Naive thymus-derived CD4-positive, alpha-beta T cell (primary cell): ENCODE measurements at places on chromosomes 16 and 17. TPM values are rescaled to one million over a fixed set of nuclear protein-coding genes. Genes with fewer than 3 reads are reported as not detected.

DNA sequence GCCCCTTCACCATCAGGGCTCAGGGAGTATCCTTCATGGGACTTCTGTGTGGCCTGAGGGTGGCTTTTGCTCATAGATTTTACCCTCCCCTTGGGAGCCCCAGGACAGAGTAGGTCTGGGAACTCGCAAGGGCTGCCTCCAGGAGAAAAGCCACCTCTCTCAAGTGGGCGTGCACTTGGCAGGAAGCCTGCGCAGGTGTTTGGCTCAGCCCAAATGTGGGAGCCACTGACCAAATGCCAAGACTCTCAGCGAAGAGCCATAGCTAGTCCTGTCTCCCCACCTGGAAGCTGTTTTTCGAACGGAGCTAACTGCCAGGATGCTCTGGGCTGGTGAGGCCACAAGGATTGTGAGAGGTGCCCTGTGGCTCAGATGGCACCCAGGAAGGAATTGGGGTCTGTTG is 2.0 kb upstream of the HSD17B2 start:
- H3K27me3 ChIP-seq, result no peaks in the 10 kb centered on the region
- H3K27ac ChIP-seq, result no peak overlapping the region
- H3K4me3 ChIP-seq, result no peak overlapping the region
- no peaks in the 10 kb centered on the region for H3K36me3 ChIP-seq
- H3K4me1 ChIP-seq, result no peaks in the 10 kb centered on the region

ARMC7 gene
- 18.5 TPM for total RNA-seq

GRCh38 chr16:28513484-28514181 is 7.0 kb upstream of the IL27 start:
- no peaks in the 10 kb centered on the region for H3K27me3 ChIP-seq
- no peaks in the 10 kb centered on the region for H3K36me3 ChIP-seq
- no peak overlapping the region for H3K4me3 ChIP-seq
- no peak overlapping the region for H3K27ac ChIP-seq
- no peak for DNase-seq

GRCh38 chr17:81810892-81811704 is 7.1 kb downstream of the GCGR start:
- H3K27me3 ChIP-seq, result no peaks in the 10 kb centered on the region
- no peak for DNase-seq
- H3K4me1 ChIP-seq, result no peaks in the 10 kb centered on the region
- no peaks in the 10 kb centered on the region for H3K36me3 ChIP-seq
- no peak overlapping the region for H3K4me3 ChIP-seq

DNA sequence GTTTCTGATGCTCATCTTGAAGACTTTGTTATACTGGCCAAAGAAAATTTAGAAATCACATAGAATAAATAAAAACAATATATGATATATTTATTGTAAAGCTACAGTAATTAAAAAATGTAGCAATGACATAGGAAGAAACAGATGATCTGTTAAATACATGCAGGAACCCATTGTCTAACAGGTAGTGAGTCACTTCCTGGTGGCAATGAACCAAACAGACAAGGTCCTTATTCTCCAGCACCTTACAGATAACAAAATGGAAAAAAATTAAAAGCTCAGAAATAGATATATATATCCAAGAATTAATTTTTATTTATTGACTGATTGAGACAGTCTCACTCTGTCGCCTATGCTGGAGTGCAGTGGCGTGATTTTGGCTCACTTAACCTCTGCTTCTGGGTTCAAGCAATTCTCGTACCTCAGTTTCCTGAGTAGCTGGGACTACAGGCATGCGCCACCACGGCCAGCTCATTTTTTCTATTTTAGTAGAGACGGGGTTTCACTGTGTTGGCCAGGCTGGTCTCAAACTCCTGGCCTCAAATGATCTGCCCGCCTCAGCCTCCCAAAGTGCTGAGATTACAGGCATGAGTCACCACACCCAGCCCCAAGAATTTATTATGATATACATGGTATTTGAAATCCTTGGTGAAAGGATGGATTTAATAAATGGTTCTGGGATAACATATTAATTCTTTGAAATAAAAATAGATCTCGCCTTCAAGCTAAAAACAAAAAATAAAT is 7.5 kb downstream of the NETO2 start:
- no peaks in the 10 kb centered on the region for H3K4me1 ChIP-seq
- no peaks in the 10 kb centered on the region for H3K36me3 ChIP-seq
- DNase-seq, result no peak
- no peaks in the 10 kb centered on the region for H3K27me3 ChIP-seq
- no peak overlapping the region for H3K27ac ChIP-seq

DNA sequence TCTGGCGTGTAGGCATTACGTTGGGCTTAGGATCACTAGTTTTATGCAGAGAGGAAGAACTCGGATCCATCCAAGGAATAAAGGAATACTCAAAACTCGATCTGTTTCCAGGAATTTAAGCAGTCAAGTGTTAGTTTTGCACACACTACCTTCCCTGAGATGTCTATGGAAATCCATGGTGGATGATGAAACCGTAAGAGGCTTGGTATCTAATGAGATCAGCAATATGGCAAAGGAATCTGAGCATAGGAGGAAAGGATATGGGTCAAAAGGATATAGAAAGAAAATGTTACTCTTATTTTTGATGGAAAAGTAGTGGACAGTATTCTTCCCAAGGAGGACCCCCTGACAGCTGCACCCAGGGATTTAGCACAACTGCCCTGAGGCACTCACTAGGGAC is 59.6 kb downstream of the SMG6 start:
- no peaks in the 10 kb centered on the region for H3K4me1 ChIP-seq
- H3K4me3 ChIP-seq, result no peak overlapping the region
- H3K27me3 ChIP-seq, result no peaks in the 10 kb centered on the region
- no peak for DNase-seq
- no peaks in the 10 kb centered on the region for H3K36me3 ChIP-seq
- H3K27ac ChIP-seq, result no peak overlapping the region

POLG2 gene
- 41.9 TPM for total RNA-seq

GRCh38 chr16:53872248-53873221 is 168.6 kb downstream of the FTO start:
- H3K4me3 ChIP-seq, result no peak overlapping the region
- H3K27me3 ChIP-seq, result no peaks in the 10 kb centered on the region
- no peaks in the 10 kb centered on the region for H3K36me3 ChIP-seq
- H3K27ac ChIP-seq, result no peak overlapping the region

OR2C1 gene
- 0.35 TPM for total RNA-seq

- peak overlapping the region; percentile 66 for H3K4me3 ChIP-seq
- peak overlapping the region; percentile 94 for H3K27ac ChIP-seq
- H3K27me3 ChIP-seq, result no peaks in the 10 kb centered on the region
- no peaks in the 10 kb centered on the region for H3K36me3 ChIP-seq
- H3K4me1 ChIP-seq, result peaks cover 79% of the 10 kb centered on the region
These were observed 919 bp downstream of the N4BP1 start for GRCh38 chr16:48608871-48609651.

DNA sequence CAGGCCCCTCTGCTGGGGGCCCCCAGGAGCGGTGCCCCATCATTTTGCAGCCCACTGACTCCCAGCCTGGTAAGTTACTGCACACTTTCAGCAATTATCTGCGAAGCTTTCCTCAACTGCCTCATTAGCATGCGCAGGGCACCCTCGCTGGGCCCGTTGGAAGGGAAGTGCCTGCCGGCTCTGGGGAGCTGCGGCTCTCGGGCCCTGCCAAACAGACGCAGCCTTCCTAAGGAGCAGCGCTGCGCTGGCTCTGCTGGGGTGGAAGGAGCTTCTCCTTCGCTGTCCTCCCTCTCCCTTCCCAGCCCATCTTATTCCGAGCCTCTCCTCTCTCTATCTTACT is 71.0 kb downstream of the RBBP6 start:
- H3K27ac ChIP-seq, result no peak overlapping the region
- peaks cover 9% of the 10 kb centered on the region for H3K27me3 ChIP-seq
- H3K4me3 ChIP-seq, result no peak overlapping the region
- no peaks in the 10 kb centered on the region for H3K36me3 ChIP-seq

DNA sequence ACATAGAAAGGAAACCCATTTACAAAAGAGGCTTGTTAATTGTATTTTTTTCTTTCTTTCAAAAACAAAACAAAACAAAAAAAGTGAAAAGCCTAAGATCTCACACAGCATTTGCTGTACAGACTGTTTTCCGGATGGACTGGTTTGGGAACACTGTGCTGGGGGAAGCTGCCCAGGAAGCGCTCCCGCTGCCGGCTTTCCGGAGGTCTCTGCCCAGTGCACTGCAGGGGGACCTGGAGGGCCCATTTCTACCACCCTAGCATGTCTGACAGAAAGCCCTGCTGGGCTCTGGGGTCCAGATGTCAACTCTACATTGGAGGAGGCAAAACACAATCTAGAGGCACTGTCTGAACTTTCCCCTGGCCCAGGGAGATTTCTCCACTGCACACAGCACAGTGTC is 26.3 kb upstream of the CLEC18B start:
- H3K4me1 ChIP-seq, result no peaks in the 10 kb centered on the region
- H3K4me3 ChIP-seq, result no peak overlapping the region
- DNase-seq, result no peak
- peaks cover 8% of the 10 kb centered on the region for H3K36me3 ChIP-seq
- H3K27me3 ChIP-seq, result no peaks in the 10 kb centered on the region
- H3K27ac ChIP-seq, result no peak overlapping the region

GRCh38 chr17:51103050-51103449 is 17.6 kb downstream of the SPAG9 start:
- H3K36me3 ChIP-seq, result no peaks in the 10 kb centered on the region
- no peaks in the 10 kb centered on the region for H3K27me3 ChIP-seq
- no peak overlapping the region for H3K27ac ChIP-seq
- no peaks in the 10 kb centered on the region for H3K4me1 ChIP-seq

- H3K4me1 ChIP-seq, result no peaks in the 10 kb centered on the region
- no peaks in the 10 kb centered on the region for H3K27me3 ChIP-seq
- H3K36me3 ChIP-seq, result no peaks in the 10 kb centered on the region
These were observed 10.7 kb downstream of the ABCA8 start for GRCh38 chr17:68944435-68945035.

- DNase-seq, result peak; percentile 5
- H3K4me1 ChIP-seq, result no peaks in the 10 kb centered on the region
- no peak overlapping the region for H3K4me3 ChIP-seq
- no peak overlapping the region for H3K27ac ChIP-seq
These were observed 40.8 kb downstream of the SLFN12L start for GRCh38 chr17:35496451-35497290.

GRCh38 chr16:86984343-86984742 is 332.8 kb downstream of the C16orf95 start:
- no peak for DNase-seq
- H3K27ac ChIP-seq, result no peak overlapping the region
- no peaks in the 10 kb centered on the region for H3K36me3 ChIP-seq
- no peaks in the 10 kb centered on the region for H3K27me3 ChIP-seq

CRYBA1 gene
- total RNA-seq, result not detected in 2 replicates

GRCh38 chr16:48681520-48681919 is 71.5 kb upstream of the N4BP1 start:
- no peaks in the 10 kb centered on the region for H3K4me1 ChIP-seq
- no peaks in the 10 kb centered on the region for H3K36me3 ChIP-seq

DNA sequence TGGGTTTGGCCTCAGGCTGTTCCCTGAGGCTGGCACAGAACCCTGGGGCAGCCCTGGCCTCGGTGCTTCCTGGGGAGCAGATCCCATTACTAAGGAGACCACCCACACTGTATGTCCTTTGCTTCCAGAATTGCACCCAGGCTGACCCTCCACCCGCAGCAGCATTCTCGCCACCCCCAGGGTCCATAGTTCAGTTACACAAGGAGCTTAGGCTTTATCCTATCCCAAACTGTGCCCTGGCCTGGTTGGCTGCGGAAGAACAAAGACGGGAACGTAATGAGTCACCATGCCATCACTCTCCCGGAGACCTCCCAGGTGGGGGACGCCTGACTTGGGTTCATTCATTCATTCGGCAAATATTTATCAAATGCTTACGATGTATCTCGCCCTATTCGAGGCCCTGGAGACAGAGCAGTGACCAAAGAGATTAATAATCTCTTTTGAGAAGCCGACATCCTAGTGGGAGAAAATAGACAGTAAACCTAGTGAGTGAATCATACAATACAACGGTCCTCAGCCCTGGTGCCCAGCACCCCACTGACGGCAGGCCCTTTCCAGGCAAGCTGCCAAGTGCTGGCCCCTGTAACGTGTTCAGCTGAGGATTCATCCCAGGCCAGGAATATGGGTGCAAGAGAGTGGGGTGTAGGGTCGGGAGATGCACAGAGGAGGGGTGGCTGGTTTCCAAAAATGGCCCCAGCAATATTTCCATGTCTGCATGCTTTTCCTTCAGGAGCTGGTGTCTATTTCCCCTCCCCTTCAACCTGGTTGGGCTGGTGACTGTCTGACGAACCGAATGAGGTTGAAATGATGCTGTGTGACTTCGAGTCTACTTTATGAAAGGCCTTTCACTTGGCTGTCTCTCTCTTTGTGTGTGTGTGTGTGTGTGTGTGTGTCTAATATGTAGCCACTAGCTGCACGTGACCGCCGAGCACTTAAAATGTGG is 134.2 kb downstream of the MGAT5B start:
- DNase-seq, result no peak
- peaks cover 26% of the 10 kb centered on the region for H3K4me1 ChIP-seq
- H3K27ac ChIP-seq, result no peak overlapping the region
- no peaks in the 10 kb centered on the region for H3K36me3 ChIP-seq
- H3K4me3 ChIP-seq, result no peak overlapping the region
- no peaks in the 10 kb centered on the region for H3K27me3 ChIP-seq

DNA sequence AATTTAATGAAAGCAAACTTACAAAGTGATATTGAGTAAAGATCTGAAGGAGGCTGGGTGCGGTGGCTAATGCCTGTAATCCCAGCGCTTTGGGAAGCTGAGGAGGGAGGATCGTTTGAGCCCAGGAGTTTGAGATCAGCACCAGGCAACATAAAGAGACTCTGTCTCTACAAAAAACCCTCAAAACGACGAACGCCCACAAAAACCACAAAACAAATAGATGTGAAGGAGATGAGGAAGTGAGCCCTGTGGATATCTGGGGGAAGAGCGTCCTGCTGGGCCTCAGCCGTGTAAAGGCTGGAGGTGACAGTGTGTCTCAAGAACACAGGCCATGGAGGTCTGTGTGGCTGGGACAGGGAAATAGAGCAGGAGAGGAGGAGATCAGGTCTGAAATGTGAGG is 68.8 kb downstream of the ITFG1 start:
- no peaks in the 10 kb centered on the region for H3K27me3 ChIP-seq
- no peaks in the 10 kb centered on the region for H3K36me3 ChIP-seq
- H3K4me1 ChIP-seq, result peaks cover 6% of the 10 kb centered on the region
- H3K27ac ChIP-seq, result no peak overlapping the region
- H3K4me3 ChIP-seq, result no peak overlapping the region

TSPAN10 gene
- 0.47 TPM for total RNA-seq

GRCh38 chr17:6775871-6776405 is at the start of gene FBXO39:
Gene FBXO39 (plus strand): TSS chr17:6776215. CDS start chr17:6779869, 3,654 bp downstream.
- H3K4me3 ChIP-seq, result no peak within 1 kb of the TSS
- H3K27ac ChIP-seq, result no peak within 1 kb of the TSS
- H3K27me3 ChIP-seq, result no peaks in the 10 kb centered on the region
- H3K4me1 ChIP-seq, result no peaks in the 10 kb centered on the region
- peaks cover 19% of the 10 kb centered on the region for H3K36me3 ChIP-seq

MT1G gene
- not detected for total RNA-seq

PRR15L gene
- not detected for total RNA-seq

GRCh38 chr16:87607223-87607622 is 4.9 kb downstream of the JPH3 start:
- no peaks in the 10 kb centered on the region for H3K4me1 ChIP-seq
- H3K27me3 ChIP-seq, result no peaks in the 10 kb centered on the region
- DNase-seq, result no peak
- H3K4me3 ChIP-seq, result no peak overlapping the region
- no peak overlapping the region for H3K27ac ChIP-seq

ZNF778 gene
- total RNA-seq, result 6.3 TPM

HOXB9 gene
- not detected for total RNA-seq

GRCh38 chr16:35795361-35796029 is 2336.1 kb downstream of the TP53TG3F start:
- no peak for DNase-seq
- no peak overlapping the region for H3K4me3 ChIP-seq
- H3K27me3 ChIP-seq, result no peaks in the 10 kb centered on the region
- H3K36me3 ChIP-seq, result no peaks in the 10 kb centered on the region

TMEM238L gene
- total RNA-seq, result not detected

SNN gene
- total RNA-seq, result 34.3 TPM

EVPLL gene
- not detected for total RNA-seq

MLST8 gene
- total RNA-seq, result 35.5 and 36.8 TPM in 2 replicates
